GM12878 (cell line): ENCODE measurements at places on chromosomes 1 and 21. TPM values are rescaled to one million over a fixed set of nuclear protein-coding genes. Genes with fewer than 3 reads are reported as not detected.
A peak's percentile ranks its signal among the peaks of the same experiment; 100 is the strongest.

DNA sequence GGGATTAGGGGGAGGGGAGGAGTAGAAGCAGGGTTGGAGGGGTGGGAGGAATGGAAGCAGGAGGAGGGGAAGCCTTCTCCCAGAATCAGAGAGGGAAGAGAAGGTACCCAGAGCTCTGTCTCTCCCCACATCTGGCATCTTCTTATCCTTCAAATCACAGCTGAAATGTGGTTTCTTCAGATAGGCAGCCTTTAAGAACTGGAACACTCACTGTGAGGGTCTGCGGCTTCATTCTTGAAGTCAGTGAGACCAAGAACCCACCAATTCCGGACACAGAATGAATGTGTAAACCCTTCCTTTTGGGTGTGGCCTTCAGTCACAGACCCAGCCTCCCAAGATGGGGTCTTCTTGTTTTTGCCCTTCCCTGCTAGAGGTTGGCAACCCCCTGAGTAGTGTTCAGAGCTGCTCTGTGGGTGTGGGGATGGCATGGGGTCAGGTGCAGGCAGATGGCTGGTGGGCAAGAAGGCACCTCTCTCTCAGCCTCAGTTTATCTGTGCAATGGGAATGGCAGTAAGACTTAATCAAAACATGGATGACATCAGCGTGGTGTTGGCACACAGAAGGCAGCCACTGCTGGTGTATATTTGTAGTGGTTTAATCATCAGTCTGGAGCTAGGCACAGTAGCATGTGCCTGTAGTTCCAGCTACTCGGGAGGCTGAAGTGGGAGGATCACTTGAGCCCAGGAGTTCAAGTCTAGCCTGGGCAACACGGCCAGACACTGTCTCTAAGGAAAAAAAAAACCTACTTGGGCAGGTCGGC, 7.2 kb downstream of the FAAH start:
- no peak for DNase-seq

- no peak for DNase-seq
Observed at GRCh38 chr1:39214021-39214713, 9.7 kb downstream of the MACF1 start.

DNA sequence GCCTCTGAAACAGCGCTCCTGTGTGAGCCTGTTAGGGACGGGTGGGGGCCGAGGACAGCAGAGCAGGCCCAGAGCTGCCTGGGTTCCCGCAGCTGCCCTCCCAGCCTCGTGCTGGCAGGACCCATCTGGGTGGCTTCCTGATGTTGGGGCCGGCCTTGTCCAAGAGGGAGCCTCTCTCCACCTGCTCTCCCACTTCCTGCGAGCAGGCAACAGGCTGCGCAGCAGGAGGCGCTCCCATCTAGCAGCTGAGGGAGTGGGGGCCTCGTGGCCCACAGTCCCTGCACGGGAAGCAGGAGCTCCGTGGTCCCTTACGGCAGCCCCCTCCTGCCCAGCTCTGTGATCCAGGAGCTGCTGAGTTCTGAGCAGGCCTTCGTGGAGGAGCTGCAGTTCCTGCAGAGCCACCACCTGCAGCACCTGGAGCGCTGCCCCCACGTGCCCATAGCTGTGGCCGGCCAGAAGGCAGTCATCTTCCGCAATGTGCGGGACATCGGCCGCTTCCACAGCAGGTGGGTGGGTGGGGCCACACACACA, 68.0 kb downstream of the TRIM11 start:
- DNase-seq = no peak

GRCh38 chr1:59697150-59697800, 117.5 kb upstream of the HOOK1 start:
- DNase-seq = no peak

DNA sequence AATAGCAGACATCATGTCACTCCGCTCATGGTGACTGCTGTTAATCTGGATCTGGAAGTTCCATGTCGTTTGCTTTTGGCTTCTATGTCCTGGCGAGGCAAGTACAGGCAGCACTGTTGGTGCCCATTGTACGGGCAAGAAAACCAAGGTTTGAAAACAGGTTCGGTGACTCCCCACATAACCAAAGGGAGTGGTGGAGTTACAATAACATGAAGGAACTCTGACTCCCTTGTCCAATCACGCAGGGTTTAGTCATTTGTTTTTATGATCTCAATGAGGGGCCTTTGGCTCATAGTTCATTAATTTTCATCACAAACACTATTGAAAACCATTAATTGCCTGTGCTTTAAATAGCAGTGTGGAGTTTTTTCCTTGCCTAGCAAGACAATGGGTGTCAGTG, 82.9 kb upstream of the SSX2IP start:
- no peak for DNase-seq

- no peak for DNase-seq
Observed at GRCh38 chr1:168842306-168842705, 113.3 kb upstream of the DPT start.

DNA sequence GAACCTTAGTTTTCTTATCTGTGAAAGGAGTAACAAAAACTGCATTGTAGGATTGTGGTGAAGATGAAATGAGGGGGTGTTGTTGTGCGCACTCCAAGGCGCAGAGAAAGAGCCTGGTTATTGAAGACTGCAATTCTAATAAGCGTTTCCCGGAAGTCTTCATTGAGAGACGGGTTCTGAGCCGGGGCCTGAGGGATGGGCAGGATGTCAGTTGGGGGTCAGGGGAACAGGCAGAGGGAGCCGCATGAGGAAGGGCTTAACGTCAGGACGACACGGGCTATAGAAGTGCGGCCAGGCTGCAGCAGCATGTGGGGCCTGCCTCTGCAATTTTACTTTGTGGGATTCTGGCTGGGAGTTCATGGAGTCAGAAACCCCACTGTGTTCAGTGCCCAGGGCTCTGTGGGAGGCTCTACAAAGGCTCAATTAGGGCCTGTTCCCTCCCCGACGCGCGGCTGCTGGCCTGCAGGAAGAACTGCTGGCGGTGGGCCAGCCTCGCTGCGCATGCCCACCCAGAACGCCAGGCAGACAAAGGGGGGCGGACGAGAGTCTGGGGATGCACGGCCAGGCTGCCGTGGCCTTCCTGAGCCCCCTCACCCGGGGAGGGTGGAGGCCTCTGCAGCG, 20.7 kb downstream of the TRIM62 start:
- DNase-seq = no peak

DNA sequence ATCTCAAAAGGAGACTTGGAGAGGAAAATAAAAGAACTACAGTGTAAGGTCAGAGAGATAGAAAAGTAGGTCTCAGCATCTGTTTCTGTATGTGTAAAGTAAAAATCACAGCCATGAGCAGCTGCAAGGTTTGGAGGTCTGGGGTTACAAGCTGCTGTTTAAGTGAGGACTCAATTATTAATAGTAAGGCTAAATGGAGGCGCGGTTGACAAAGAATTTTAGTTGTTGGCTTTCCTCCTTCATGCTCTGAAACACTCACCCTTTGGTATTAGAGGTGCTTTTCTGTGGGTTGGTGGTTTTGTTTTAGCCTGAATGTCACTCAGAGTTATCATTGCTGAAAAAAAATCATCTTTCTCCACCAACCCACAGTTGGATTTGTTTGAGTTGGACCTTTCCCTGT, 59.8 kb upstream of the HAO2 start:
- no peak for DNase-seq

- DNase-seq = no peak
Observed at GRCh38 chr1:116420417-116421200, 47.6 kb downstream of the ATP1A1 start.

- DNase-seq = no peak
Observed at GRCh38 chr1:177053648-177054047, 110.9 kb downstream of the ASTN1 start.

DNA sequence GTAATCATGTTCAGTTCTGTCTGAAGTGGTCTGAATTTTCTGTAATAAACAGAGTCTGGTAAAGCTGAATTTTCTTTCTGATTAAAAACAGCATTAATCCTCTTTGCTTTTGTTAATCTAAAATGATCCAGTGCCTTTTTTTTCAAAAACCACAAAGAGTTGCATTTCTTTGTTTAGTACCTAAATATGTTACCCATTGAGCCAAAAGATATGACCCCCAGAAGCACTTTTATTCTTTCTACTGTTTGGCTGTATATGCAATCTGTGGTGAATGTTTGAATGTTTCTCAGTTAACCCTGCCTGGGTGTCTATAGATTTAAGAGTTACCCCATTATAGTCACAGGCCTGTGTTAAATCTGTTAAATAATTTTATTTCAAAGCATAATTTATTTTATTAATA, 394.8 kb downstream of the PTPRC start:
- no peak for DNase-seq

GRCh38 chr1:218456444-218456843, 111.3 kb downstream of the TGFB2 start:
- DNase-seq = no peak

GRCh38 chr1:7948960-7949359, 8.3 kb upstream of the TNFRSF9 start:
- DNase-seq = no peak

GRCh38 chr1:25744636-25745425, 55.2 kb upstream of the SELENON start:
- no peak for DNase-seq

DNA sequence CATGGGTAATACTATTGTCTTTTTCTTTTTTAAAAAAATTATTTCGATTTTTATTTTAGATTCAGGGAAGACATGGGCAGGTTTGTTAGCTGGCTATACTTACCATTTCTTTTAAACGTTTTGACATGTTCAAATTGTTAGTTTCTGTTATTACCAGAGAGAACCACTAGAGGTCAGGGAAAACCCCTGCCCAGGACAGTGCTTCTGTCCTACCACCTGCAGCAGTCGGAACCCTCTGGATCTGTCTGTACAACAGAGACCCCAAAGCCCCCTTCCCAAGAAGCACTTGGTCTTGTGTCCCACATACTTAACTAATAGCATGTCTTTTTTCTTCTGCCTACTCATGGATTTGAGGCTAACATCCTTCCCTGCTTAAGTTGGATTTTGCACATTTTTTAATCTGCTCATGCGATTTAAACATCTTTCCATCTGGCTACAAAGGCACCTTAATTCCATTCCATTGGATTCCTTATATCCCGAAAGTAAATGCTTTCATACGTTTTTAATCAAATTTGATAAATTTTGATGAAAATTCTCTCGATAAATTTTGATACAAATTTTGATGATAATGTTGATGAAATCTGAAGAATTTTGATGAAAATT, 10.0 kb upstream of the C1orf115 start:
- no peak for DNase-seq

- peak; percentile 70 for DNase-seq
Observed at GRCh38 chr1:24946861-24947658, 17.0 kb upstream of the RUNX3 start.

DNA sequence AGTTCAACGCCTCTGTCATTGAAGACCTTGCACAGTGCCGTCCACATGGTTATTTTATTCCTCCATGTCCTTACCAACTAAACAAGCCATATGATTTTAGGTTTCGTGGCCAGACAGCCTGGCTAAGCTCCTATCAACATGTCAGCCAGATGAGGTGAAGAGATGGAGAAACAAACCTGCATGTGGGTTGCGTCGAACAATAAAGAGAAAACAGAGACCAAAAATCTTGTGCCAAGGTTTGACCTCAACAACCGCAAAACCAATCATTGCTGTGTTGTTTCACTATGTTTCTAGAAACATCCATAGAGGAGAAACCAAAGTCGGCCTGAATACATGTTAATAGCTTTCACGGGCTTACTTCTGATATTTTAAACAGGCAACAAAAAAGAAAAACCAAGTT, 544.6 kb downstream of the SMYD3 start:
- DNase-seq = no peak

DNA sequence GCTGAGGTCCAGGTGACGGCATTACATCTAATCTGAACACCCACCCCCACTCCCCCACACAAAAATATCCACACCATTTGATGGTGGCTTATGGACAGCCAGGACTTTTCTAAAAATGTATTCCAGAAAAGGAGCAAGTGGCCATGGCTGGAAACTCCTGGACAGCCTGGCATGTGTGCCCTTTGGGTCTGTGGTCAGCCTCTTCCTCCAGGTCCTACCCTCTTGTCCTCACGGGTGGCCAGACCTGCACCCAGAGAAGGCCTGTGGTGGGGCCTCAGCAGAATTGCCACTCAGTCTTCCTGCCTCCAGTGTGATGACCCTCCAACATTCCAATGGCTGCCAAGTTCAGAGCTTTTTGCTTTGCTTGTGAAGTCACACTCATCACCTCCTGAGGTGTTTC, 600.6 kb downstream of the AJAP1 start:
- DNase-seq = no peak

- DNase-seq = no peak
Observed at GRCh38 chr1:27316860-27317259, 5.1 kb upstream of the TMEM222 start.

DNA sequence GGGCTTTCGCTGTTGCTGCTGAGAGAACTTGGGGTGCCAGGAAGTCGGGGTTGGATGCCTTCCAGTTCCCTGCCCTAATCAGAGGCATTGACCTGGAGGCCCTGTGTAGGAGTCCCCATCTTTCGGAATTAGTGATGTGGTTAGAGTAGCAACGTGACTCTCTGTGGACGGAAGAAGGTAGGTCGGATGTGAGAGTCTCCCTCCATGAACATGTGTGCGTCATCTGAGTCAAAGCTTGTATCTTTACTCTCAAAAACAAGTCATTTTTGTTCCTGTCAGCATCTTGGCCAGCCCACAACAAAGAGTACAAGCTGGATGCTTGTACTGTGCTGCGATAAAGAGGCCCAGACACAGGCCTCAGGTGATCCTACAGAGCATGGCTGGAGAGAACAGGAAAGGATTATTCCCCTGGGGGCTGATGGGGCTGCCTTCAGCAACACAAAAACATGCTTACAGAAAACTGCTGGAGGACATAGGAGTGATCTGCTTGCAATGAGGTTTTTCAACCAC, 31.0 kb upstream of the IL10 start:
- DNase-seq = peak; percentile 98

DNA sequence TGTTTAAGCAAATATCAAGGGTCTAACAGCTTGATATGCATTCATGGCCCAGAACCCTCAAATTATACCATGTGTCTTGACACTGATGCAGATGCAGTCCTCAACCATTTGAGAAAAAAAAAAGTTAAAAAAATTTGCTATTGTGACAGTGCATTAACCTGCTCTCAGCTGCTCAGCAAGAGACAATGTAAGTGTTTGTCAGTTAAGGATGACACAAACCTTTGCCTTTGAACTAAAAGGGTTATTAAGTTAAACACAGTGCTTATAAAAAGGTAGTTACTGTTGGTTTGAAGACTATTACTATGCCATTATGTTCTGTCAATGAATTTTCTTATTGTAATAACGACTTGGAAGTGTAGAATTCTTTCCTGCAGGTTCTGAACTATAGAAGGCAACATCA, 655.6 kb upstream of the NEGR1 start:
- DNase-seq = no peak

- no peak for DNase-seq
Observed at GRCh38 chr21:26795866-26796329, 49.3 kb downstream of the ADAMTS1 start.

ALG14 gene
- total RNA-seq = 4.8 and 8.4 TPM in 2 replicates

RNU1-4 gene
- 2,403 and 2,678 TPM in 2 replicates for total RNA-seq

C1QA gene
- 0.24 and 0.59 TPM in 2 replicates for total RNA-seq

SELENBP1 gene
- total RNA-seq = 0.41 and 0.45 TPM in 2 replicates

CCDC27 gene
- not detected in 2 replicates for total RNA-seq

RLF gene
- total RNA-seq = 12.0 and 12.5 TPM in 2 replicates

GBP7 gene
- total RNA-seq = not detected in 2 replicates

DDR2 gene
- 8.4 and 8.8 TPM in 2 replicates for total RNA-seq

ANGPTL7 gene
- total RNA-seq = not detected in 2 replicates

DYNLT5 gene
- not detected in 2 replicates for total RNA-seq

PADI6 gene
- total RNA-seq = not detected in 2 replicates

TAF13 gene
- total RNA-seq = 16.2 and 17.5 TPM in 2 replicates

MAB21L3 gene
- 0.88 and 1.7 TPM in 2 replicates for total RNA-seq

CDC73 gene
- total RNA-seq = 34.5 and 42.8 TPM in 2 replicates

FCER1G gene
- total RNA-seq = 0.56 and 1.2 TPM in 2 replicates

CELA3B gene
- total RNA-seq = 4.1 and 6.4 TPM in 2 replicates

EPHA8 gene
- total RNA-seq = not detected in 2 replicates

CD5L gene
- 0.10 and 0.43 TPM in 2 replicates for total RNA-seq
